CD4-positive, alpha-beta T cell treated with Interleukin-15 for 4 hours (primary cell): ENCODE measurements at places on chromosomes 5 and 9.

DNA sequence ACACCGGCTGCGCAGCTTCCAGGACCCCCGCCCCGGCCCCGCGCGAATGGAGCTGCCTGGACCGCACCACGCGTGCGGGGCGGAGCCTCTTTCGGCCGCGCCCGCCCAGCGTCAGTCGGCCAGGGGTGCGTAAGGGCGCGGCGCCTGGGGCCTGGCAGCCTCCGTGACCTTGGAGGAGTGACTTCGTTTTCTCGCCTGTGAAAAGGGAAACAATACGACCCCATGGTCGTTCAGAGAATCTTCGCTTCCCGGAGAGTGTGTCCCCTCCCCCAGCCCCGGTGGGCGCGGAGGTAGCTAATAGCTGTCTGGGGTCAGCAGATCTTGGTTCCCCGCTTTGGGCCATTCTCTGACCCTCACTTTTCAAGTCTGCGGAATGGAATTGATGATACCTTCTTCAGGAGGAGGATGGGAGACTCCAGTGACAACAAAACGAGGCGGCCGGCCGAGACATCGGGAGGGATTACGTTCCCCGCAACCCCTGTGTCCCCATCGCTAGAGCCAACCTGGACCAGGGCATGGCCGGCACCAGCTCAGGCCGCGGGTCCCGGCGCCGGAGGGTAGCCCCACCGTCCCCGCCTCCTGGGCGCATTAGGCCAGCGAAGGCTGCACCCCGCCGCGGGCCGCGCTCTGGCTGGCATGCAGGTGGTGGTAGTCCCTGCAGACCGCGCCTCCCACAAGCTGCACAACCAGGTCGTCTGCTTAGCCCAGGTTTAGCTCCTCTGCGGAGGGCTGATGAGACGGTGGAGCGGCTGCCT is 5.5 kb upstream of the CDHR2 start:
- peak; percentile 74 for DNase-seq

DNA sequence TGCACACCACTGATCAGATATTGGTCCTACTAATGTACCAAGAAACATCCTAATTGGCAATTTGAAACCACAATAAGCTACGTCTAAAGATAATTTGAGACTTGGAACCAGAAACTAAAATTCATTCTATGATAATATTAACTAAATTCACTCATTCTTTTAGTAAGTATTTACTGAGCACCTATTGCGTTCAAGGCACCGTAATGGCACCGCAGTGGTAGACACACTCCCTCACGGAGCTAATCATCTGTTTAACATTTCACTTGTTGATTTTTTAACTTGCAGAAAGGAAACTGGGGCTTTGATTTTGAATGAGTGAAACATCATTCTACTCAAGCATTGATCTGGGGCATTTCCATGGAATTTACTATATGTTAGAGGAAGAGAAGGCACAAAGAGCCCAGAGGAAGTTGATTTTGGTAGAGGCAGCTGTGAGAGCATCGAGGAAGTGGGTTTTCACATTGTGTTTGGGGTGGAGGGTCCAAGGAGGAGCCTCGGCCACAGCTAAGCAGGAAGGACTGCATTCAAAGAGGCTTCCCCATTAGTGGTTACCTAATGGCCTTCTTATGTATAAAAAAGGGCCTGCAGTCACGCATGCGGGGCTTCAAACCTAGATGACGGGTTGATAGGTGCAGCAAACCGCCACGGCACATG is 7.1 kb downstream of the RAPGEF1 start:
- DNase-seq, result peak; percentile 72

GRCh38 chr5:130337179-130337888 is 433.1 kb downstream of the CHSY3 start:
- no peak for DNase-seq

DNA sequence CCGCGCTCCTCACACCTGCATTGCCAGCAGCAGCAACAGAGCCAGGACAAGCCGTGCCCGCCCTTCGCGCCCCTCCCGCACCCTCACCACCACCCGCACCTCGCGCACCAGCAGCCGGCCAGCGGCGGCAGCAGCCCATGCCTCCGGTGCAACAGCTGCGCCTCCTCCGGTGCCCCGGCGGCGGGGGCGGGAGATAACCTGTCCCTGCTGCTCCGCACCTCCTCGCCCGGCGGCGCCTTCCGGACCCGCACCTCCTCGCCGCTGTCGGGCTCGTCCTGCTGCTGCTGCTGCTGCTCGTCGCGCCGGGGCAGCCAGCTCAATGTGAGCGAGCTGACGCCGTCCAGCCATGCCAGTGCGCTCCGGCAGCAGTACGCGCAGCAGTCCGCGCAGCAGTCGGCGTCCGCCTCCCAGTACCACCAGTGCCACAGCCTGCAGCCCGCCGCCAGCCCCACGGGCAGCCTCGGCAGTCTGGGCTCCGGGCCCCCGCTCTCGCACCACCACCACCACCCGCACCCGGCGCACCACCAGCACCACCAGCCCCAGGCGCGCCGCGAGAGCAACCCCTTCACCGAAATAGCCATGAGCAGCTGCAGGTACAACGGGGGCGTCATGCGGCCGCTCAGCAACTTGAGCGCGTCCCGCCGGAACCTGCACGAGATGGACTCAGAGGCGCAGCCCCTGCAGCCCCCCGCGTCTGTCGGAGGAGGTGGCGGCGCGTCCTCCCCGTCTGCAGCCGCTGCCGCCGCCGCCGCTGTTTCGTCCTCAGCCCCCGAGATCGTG is 517 bp downstream of the KCNN2 start:
- no peak for DNase-seq

- DNase-seq, result no peak
Observed at GRCh38 chr9:115164511-115164974, 46.6 kb upstream of the TNC start.

- DNase-seq, result no peak
Observed at GRCh38 chr5:143279698-143280097, 123.8 kb downstream of the NR3C1 start.

- DNase-seq, result no peak
Observed at GRCh38 chr5:108356286-108356685, 25.6 kb downstream of the FBXL17 start.

GRCh38 chr5:14149672-14150274 is 6.6 kb downstream of the TRIO start:
- no peak for DNase-seq

DNA sequence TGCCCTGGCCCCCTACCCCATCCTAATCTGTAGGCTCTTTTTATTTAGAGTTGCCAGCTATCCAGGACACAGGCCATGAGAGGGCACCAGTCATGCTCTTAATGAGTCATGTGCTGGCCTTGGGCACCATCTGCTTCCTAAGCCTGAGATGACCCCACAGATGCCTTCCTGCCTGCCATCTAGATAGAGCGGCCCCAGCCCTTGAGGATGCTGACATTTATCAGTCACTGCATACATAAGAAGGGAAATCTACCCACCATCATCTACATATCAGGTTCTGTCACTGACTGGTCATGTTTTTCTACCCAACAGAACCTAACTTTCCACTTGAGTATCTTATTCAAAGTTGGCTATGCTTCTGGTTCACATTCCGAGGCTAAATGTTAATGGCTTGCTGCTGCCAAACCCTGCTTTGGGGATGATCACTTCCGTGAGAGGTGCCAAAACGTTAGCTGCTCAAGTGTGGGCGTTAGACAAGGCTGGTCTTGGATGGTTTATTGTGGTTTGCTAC is 49.9 kb upstream of the TTC23L start:
- no peak for DNase-seq

GRCh38 chr5:57069115-57069835 is 104.6 kb upstream of the GPBP1 start:
- DNase-seq, result no peak

- no peak for DNase-seq
Observed at GRCh38 chr9:97895211-97895610, 27.1 kb downstream of the TRMO start.

DNA sequence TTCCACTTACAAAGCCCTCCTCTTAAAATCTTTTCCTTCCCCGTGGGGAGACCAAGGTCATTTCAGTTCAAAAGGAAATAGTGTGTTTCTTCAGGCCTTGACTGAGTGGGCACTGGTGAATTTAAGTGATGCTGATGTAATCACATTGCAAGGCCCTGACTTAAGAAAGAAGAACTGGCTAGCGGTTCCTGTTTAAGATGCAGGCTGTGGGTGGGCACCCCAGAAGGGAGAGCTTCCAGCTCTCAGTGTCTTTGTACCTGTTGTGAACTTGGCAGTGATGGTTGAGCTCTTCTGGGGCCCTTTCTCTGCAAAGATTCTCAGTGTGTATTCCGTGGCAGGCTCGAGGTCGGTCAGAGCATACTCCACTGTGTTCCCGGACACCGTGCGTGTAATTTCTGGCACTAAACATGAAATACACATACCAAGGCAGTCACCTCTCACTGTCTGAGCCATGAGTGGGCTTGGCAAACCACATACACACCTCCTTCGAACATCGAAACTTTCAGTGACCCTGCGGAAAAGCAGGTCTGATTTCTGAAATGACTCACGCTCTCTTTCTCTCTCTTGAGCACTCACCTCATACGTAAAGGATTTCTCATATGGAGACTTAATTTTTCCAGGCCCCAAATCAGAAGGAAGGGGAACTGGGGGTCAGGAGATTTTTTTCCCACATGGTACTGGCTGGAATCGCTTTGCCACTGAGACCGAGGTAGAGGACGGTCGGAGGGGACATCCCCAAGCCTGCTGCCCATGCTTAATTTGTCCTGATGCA is 81.9 kb downstream of the TNC start:
- DNase-seq, result no peak

- no peak for DNase-seq
Observed at GRCh38 chr9:72527801-72528195, 6.4 kb downstream of the TMC1 start.

GRCh38 chr5:106957336-106957735 is 713.4 kb downstream of the EFNA5 start:
- no peak for DNase-seq

GRCh38 chr9:134899818-134900217 is 17.9 kb downstream of the FCN1 start:
- no peak for DNase-seq

GRCh38 chr5:177350776-177351391 is 584 bp downstream of the LMAN2 start:
- no peak for DNase-seq

GRCh38 chr5:159956074-159956473 is 39.8 kb downstream of the ADRA1B start:
- no peak for DNase-seq

DNA sequence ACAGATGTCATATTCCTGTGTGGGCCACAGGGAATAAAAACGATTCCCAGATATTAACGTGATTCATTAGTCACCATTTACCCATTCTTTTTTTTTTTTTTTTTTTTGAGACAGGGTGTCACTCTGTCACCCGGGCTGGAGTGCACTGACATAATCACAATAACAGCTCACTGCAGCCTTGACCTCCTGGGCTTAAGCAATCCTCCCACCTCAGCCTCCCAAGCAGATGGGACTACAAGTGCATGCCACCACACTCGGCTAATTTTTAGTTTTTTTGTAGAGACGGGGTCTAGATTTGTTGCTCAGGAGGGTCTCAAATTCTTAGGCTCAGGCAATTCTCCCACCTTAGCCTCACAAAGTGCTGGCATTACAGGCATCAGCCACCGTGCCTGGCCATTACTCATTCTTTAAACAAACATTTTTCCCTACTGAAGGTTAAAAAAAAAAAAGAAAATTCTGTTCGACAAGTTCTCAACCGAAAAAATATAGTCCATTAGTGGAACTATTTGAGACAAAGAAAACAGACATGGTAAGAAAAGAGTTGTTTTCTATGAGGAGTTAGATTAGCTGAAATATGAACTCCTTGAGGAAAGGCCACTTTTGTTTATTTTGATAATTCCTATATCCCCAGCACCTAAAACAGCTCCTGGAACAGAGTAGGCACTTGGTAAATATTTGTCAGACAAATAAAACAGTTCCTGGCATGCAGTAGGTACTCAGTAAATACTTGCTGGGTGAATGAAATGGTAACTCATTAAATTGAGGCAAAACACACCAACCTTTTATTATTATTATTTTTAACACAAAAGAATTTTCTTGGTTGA is 32.1 kb upstream of the PDCL start:
- no peak for DNase-seq

GRCh38 chr5:39021413-39021812 is 52.8 kb downstream of the RICTOR start:
- DNase-seq, result no peak

- DNase-seq, result no peak
Observed at GRCh38 chr9:27423915-27424710, 100.0 kb upstream of the IFNK start.

- DNase-seq, result no peak
Observed at GRCh38 chr5:74199005-74199404, 441.5 kb downstream of the ENC1 start.

GRCh38 chr5:36239370-36240293 is 2.1 kb downstream of the NADK2 start:
- DNase-seq, result no peak

GRCh38 chr5:15566306-15566705 is 66.3 kb downstream of the FBXL7 start:
- DNase-seq, result no peak

GRCh38 chr5:116451905-116452450 is 122.6 kb downstream of the SEMA6A start:
- DNase-seq, result no peak

GRCh38 chr5:16773991-16774390 is 157.2 kb upstream of the RETREG1 start:
- DNase-seq, result no peak

DNA sequence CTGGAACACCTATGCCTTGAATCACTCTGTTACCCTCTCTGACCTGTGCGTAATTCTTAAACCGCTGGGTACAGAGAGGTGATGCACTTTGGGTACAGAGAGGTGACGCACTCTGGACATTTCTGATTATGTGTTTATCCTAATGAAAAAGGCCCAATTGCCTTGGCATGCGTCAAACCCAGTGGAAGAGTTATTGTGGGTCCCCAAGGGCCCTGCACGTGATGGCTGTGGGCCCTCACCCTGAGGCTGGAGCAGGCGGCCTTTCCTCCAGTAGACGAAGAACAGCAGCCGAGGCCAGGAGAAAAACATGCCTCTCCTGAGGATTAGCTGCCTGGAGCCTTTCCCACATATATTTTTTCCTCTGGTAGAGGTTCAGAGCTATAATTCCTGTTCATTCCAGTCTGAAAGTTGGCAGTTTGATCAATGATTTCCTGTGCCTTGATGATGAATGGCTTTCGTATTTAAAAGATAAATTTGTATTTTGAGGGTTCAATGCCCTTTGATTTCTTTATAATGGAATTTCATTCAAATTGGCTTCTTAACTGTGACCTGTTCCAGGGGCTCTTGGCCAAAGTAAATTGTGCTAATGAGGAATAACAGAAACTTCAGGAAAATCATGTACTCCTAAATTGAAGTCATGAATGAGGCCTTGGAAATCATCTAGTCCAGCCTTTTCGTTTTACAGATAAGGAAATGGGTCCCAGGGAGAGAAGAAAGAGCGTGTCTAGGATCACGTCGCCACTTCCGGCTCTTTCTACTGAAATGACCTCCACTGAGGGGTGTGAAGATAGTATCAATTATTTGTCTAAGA is 22.8 kb downstream of the ACER2 start:
- DNase-seq, result no peak

GRCh38 chr9:13491138-13491492 is 211.6 kb upstream of the MPDZ start:
- no peak for DNase-seq

- DNase-seq, result no peak
Observed at GRCh38 chr5:856531-857425, 6.0 kb upstream of the ZDHHC11 start.

GRCh38 chr9:13279284-13280141 is at the start of gene MPDZ:
Gene MPDZ (minus strand): TSS chr9:13279692. CDS start chr9:13250315, 29,377 bp downstream.
- no peak for DNase-seq
